Forelimb muscle (tissue), 1 donor: ENCODE measurements at places on chromosomes 5 and 9.
A peak's percentile ranks its signal among the peaks of the same experiment; 100 is the strongest.

DNA sequence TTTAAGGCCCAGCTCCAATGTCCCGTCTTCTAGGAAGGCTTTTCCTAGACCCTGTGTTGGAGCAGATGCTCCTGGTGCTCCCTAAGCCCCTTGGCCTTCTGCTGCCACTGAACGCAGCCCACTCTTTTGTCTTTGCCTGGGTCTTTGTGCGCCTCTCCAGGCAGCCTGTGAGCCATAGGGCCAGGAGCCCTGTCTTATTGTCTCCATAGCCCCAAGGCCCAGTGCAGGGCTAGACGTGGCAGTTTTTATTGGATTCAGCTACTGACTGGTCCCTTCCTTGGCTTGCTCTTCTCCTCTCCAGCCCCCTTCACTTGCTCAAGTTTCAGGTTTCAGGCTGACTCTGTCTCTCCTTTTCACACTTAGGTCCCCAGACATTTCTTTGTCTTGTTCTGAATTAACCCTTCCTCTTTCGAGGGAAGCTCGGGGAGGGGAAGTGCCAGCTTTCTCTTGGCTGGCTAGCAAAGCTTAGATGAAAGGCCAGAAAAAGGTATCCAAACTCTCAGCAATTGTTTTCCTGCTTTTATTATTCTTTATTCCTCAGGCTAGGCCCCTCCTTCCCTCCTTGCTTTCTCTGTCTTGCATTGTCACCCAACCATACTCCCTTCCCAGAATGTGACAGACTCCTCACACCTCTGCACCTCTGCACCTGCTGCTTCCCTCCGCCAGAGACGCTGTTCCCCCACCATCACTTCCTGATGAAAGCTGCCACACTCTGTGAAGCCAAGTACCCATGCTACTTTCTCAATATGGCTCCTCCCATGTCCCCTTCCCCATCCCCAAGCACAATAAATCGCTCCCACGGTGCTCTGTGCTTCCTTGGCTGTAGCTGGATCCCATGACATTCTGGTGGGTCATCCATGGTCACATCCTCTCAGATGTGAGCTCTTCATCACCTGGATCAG lies 101.6 kb upstream of the CPEB4 start:
- DNase-seq: no peak

GRCh38 chr9:86287013-86287412 lies 4.7 kb upstream of the ISCA1 start:
- no peak for DNase-seq

- DNase-seq: no peak
These were observed 283.9 kb downstream of the PJA2 start for GRCh38 chr5:109125755-109126429.

DNA sequence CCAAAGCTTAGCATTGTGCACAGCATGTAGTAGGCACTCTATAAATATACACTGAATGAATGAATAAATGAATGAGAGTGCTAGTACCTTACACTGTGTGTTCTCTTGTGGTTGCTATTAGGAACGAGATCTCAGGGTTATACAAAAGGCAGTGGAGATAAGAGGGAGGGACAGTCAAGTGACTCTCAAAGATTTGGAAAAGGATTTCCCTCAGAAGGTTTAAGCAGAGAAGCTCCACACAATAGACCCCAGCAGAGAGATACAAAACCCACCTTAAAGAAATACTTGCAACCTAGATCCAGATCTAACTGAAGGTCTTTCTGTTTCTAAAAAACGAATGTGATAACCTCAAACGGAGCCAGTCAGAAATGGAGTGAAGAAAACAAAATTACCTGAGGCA lies 11.8 kb upstream of the EFNA5 start:
- DNase-seq: no peak

GRCh38 chr5:67425514-67425913 lies 228.9 kb upstream of the CD180 start:
- DNase-seq: no peak

- DNase-seq: no peak
These were observed 94.1 kb downstream of the PLCXD3 start for GRCh38 chr5:41416336-41416735.

DNA sequence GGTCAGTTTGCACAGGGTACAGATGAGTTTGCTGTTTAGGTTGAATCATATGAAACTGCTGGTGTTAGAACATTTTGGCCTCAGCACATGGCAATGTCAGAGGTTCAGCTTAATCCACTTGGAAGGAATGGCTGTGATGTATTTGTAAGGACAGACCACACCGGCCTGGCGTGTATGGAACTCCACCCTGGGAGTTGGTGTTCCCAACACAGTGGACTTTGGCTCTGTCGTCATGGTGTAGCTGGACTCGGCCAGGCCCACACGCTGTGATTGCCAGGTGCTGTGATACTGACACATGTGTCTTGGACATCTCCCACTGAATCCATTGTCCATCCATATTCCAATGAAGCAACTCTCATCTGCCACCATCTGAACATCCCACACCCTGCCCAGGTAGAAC lies 90.3 kb downstream of the ZNF618 start:
- DNase-seq: no peak

DNA sequence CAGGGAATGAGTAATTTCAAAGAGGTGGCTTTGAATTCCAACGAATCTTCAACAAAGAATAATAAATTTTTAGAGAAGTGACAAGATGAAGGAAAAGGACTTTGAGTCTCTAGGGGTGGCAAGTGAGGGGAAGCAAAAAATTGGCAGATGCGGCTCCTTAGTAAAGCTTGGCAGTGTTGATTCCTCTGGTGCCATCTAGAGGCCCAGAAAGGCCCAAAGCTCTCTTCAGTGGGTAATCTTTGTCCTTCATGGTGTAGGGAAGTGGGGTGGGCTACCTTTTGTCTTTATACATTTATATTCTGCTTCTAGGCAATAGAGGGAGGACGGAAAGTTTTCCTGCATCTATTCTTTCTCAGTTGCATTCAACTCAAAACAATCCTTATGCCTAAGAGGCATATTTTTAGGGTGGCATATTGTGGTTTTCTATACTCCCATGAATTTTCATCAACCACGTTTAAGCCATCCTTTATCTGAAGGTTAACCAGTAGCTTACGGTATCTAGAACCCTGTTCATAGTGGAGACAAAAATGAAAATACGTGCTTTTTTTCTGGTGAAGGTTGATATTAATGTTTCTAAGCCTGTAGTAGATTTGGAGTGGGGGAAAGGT lies 17.5 kb upstream of the ROPN1L start:
- no peak for DNase-seq

GRCh38 chr5:10460252-10460906 lies 18.7 kb downstream of the ROPN1L start:
- no peak for DNase-seq

DNA sequence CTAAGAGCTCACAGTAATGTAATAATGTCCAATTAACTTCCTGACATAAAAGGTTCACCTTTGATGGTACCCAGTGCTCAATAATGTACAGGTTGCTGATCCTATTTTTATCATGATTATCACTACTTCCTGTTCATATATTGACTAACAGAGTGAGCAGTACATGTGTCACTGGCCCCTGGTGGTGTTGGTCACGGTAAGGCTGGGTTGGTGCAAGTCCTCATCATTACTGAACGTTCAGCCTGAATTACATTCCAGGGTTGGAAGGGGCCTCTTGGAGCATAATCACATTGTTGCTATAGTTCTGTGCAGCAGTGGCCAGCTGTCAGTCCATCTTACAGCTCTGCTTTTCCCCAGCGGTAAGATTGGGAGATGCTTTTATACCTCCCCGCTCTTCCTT lies 24.2 kb upstream of the CKMT2 start:
- DNase-seq: no peak

DNA sequence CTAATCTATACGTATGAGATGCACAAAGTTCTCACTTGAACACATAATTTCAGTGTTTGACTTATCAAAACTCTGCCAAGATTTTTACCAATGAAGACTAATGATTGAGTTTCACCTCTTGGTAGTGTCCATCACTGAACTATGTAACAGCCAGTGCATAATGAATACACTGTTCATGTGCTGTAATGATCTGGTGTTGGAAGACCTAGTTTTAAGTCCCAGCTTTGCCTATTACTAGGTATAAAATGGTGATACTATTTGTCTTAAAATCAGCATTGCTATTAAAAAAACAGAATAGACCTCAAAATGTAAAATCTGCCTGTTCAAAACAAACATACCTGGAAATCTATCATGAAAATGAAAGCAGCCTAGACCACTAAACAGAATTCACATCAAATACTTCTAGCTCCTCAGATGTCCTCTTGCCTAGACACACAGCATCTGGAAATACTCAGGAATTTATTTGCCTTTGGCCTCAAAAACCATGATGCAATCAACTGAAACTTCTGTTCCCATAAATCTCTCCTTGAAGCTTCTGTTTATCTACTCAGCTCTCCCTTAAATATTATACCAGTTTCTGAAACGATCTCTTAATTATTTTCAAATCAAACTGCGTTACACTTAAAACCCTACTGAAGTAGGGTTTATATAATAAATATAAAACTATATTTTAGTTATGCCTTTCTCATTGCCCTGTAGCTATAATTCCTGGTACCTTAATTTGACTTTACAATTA lies 38.1 kb downstream of the MRPS27 start:
- DNase-seq: peak; percentile 79

- DNase-seq: no peak
These were observed 139.7 kb downstream of the TSSK1B start for GRCh38 chr5:113295111-113295539.

GRCh38 chr9:131303381-131304321 lies 14.1 kb downstream of the PLPP7 start:
- no peak for DNase-seq

DNA sequence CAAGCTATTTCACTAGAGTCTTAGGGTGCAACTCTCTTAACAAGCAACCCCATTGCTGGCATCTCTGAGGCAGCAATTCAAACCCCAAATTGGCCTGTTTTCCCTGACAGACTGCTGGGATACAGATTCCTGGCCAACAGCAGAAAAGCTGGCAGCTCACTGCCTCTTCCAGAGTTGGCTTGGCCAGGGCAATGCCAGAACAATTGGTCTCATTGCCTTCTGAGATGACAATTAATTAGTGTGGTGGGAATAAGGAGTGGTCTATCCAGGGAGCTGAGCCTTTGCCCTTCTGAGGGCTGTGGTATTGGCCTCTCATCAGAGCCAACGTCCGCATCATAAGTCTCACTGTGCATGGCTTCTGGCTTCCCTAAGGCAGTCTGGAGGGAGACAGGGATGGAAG lies 183.2 kb downstream of the GNAQ start:
- no peak for DNase-seq

GRCh38 chr5:36875051-36875789 lies 1.3 kb upstream of the NIPBL start:
- DNase-seq: no peak

DNA sequence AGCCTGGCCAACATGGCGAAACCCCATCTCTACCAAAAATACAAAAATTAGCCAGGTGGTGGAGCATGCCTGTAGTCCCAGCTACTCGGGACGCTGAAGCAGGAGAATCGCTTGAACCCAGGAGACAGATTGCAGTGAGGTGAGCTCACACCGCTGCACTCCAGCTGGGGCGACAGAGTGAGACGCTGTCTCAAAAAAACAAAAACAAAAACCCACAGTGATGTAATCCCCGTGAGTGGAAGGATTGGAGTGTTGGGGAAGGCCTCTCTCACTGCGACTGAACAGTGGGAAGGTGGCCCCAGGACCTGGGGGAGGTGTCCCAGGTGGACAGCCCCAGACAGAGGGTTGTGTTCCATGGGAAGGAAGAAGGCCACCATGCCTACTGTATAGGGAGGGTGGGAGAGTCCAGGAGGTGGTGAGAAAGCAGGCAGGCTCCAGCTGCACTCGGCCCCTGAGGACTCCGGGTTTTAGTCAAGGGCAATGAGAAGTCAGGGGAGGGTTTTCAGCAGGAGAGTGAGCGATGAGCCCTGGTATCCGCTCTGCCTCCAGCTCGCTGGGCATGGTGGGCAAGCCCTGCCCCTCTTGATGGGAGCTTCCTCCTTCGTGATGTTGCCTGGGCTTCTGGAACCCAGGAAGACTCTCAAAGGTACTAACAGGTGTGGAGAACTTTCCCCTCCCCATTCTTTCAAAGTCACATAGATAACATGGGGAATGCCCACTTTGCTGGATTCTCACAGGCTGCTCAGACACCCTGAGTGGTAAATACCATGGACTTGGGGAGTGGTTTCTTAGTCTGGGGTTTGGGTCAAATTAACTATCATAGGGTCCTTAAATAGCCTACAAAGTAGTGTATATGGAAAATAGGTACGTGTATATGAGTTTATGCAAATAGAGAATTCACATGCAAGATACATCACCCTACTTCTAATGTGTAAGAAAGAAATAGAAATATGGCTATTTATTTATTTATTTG lies 74.7 kb downstream of the PPARGC1B start:
- DNase-seq: no peak

DNA sequence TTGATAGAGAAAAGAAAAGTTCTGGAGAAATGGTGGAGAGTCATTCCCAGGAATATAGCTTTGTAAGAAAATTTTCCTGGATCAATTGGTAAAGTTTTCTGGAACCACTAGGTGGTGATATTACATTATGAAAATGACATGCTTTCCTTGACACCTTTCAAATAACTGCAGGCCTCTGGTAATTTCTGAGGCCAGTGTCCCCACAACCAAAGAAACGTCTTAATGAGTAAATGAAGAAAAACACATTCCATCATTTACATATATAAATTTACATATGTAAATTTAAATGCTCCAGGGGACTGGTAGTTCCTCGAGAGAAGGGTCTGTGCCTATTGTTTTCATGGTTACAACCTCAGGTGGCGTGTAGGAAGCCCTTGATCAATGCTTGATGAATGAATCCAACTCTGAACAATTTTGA lies 17.2 kb upstream of the RGS3 start:
- no peak for DNase-seq

DNA sequence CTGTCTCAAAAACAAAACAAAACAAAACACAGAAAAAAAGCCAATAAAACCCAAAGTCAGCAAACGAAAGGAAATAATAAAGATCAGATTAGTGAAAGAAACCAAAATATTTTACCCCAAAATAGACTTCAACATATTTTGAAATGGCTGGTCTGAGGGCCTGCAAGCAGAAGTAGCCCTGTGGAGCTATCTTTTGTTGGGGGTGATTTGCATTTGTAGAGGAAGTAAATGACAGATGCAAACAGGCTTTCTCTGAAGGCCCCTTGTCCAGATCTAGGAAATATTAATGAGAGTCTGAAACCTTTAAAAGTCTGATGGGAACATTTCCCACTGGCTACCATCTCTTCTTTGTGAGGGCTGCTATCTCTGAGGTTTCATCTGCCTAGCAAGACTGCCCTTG lies 74.0 kb downstream of the GCNT4 start:
- DNase-seq: no peak

DNA sequence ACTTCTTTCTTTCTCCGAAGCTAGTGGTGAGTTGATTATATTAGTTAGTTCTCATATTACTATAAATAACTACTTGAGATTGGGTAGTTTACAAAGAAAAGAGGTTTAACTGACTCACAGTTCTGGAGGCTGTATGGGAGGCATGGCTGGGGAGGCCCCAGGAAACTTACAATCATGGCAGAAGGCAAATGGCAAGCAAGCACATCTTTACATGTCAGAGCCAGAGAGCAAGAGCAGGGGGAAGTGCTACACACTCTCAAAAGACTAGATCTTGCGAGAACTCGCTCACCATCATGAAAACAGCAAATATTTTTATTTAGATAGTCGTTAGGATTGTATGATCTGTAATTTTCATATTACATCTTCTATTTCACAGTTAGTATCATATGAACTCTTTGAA lies 711.2 kb downstream of the PTPRD start:
- no peak for DNase-seq

GRCh38 chr9:96408409-96409280 lies 9.5 kb downstream of the ZNF367 start:
- no peak for DNase-seq
